Stimulated activated CD8-positive, alpha-beta memory T cell treated with anti-CD3 and anti-CD28 coated beads, Interleukin-4, amount 100 ng/mL, for 1 hour (primary cell): ENCODE measurements at places on chromosomes 7 and 10.

- no peak for DNase-seq
Observed at GRCh38 chr10:113930482-113931057, 76.1 kb downstream of the NHLRC2 start.

- no peak for DNase-seq
Observed at GRCh38 chr7:127256041-127256725, 3.4 kb upstream of the GRM8 start.

- peak; percentile 32 for DNase-seq
Observed at GRCh38 chr7:155815332-155816191, 3.3 kb upstream of the SHH start.

GRCh38 chr7:16098585-16099179, 322.7 kb downstream of the CRPPA start:
- no peak for DNase-seq

GRCh38 chr10:99784727-99785441, 2.4 kb downstream of the ABCC2 start:
- no peak for DNase-seq
